Right forelimb (tissue), 1 donor: ENCODE measurements at places on chromosomes 12 and 14.

DNA sequence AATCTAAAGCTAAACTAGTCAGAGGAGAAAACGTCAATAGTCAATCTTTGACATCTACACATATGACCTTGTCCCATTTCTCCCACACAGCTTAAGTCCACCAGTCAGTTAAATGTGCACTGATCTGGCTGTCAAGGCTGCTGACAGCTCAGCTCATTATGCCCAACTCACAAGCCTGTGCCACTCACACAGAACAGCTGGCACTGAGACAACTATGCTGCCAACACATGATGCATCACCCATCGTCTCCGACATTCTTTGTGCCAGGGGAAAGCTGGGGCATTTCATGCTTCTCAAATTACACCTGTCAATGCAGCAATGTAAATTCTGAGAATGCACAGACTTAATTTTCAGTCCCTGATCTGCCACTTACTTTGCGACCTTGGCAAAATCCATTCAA is 25.3 kb downstream of the GNS start:
- no peak for DNase-seq

GRCh38 chr12:124964836-124965462 is 24.0 kb downstream of the DHX37 start:
- no peak for DNase-seq

DNA sequence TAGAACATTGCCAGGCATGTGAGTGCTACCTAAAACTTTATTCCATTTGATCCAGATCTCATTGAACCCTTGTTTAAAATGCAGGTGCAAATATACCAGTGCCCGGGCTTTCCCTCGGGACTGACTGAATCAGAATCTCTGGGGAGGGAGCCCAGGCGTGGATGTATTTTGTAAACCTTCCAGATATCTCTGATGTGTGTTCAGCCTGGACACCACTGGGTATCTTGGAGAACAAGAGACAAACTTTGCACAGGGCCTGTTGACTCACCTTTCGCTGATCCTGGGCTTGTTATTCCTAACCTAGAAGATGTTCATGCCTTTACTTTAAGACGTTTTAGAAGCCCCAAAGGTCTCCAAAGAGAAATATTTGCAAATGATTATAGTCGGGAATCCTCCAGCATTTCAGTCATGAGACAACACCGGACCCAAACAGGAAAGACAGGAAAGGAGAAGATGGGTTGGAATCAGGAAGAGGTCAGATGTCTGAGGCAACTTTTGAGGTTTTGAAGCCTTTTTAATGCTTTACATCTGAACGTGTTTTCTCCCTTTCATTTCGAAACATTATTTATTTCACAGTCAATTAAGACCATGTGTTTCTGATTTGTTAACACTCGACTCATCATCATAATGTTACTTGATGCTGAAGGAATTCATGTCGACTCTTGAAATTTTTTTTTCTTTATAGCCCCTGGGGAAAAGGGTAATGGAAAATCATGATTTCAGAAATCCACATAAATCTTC is 118.6 kb downstream of the PLXNC1 start:
- DNase-seq = no peak

GRCh38 chr12:67449591-67450052 is 180.5 kb downstream of the CAND1 start:
- DNase-seq = no peak

DNA sequence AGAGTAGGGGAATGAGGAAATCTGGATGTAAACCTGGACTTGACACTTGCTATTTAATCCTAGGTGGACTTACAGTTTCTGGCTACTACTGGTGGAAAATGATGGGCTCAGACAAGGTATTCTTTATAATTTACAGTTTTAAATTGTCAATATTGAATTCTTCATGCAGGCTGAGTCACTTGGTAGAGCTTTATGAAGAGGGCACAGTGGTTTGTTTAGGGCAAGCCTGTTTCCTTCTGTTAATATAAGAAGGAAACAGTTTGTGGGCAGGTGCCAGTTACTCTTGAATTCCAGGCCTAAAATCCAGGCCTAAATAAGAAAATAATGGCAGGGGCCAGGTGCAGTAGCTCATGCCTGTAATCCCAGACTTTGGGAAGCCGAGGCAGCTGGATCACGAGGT is 355.8 kb upstream of the RGS6 start:
- DNase-seq = no peak

- no peak for DNase-seq
Measured at GRCh38 chr14:88426271-88426670, 40.8 kb downstream of the SPATA7 start.

- DNase-seq = no peak
Measured at GRCh38 chr14:76201162-76201561, 49.4 kb downstream of the GPATCH2L start.

DNA sequence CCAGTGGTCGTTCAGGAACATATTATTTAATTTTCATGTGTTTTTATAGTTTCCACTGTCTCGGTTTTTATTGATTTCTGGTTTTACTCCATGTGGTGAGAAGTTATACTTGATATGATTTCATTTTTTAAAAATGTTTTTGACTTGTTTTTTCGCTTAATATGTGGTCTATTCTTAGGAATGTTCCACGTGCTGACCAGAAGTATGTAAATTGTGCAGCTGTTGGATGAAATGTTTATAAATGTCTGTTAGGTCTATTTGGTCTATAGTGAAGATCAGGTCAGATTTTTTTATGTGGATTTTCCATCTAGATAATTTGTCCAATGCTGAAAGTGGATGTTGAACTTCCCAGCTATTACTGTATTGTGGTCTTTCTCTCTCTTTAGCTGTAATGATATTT is 433.8 kb upstream of the MIS18BP1 start:
- no peak for DNase-seq

DNA sequence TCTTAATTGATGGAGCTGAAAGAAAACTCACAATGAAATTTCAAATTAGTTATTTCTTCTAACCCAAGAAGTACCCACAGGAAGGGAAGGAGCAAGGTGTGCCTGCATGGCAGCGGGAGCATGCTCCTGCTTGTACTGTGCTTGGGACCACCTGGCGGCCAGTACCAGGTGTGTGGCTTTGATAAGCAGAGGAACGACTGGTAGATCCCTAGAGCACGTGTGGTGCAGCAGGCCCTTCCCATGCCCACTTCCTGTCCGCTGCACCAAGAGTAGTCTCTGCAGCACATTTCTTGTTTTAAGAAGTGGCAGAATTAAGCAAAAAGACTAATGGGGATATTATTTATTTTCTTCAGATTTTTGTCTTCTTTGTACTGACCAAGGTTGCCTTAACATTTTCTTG is 122.3 kb upstream of the ATF1 start:
- no peak for DNase-seq

GRCh38 chr14:54691525-54692283 is 124.8 kb downstream of the SAMD4A start:
- DNase-seq = peak; percentile 77

DNA sequence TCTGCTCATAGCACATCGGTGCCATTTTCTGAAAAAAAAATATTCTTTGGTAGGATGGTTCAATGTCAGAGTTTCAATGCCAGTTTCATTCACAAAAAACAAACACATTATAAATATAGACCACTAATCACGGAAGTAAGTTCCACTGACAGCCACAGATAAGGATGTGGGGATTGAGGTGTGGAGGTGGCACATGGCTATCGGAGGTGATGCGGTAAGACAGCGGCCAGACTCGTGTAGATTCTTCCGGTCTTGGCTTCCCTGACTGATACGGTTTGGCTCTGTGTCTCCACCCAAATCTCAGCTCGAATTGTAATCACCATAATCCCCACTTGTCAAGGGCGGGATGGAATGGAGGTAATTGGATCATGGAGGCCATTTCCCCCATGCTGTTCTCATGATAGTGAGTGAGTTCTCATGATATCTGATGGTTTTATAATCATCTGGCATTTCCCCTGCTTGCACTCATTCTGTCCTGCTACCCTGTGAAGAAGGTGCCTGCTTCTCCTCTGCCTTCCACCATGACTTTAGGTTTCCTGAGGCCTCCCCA is 693.4 kb downstream of the VRK1 start:
- DNase-seq = no peak

- DNase-seq = no peak
Measured at GRCh38 chr12:47035484-47035883, 43.9 kb upstream of the PCED1B start.

DNA sequence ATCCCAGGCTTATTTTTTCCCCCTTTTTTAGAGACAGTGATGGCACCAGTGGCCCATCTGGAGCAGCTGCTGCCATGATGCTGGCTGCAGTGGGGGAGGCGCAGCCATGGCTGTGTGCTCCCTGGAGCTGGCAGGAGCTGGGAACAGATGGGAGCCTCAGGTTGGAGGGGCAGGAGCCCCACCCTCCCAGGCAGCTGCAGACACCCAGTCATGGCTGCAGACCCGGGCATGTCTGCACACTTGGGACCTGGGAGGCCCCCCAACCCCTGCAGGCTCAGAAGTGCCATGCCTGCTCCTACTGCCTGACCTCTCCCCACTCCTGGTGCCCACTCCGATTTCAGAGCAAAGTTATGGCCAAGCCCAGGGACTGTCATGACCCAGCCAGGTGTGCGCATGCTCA is 25.1 kb downstream of the CDKL1 start:
- no peak for DNase-seq

DNA sequence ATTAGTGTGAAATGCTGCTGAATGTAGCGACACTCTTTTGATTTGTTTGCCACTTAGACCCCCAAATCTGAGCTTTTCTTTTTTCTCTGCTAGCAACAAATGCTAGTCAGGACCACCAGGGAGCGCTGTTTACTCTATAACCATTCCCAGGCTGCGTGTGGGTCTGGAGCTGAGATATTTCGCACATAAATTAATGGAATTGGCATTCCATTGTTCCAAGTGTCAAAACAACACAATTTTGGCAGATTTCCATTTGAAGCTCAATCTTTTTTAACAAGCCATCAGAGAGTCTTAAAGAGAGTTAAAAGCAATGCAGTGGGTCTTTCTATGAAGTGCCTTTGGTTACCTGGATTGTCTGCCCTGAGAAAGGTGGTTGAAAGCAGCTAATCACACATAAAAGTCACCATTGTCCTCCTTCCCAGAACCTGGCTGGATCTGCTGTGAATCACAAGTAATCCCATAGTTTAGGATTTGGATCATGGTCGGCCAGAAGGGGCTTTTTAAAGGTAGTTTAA is 7.4 kb upstream of the TMEM132C start:
- peak; percentile 68 for DNase-seq

DNA sequence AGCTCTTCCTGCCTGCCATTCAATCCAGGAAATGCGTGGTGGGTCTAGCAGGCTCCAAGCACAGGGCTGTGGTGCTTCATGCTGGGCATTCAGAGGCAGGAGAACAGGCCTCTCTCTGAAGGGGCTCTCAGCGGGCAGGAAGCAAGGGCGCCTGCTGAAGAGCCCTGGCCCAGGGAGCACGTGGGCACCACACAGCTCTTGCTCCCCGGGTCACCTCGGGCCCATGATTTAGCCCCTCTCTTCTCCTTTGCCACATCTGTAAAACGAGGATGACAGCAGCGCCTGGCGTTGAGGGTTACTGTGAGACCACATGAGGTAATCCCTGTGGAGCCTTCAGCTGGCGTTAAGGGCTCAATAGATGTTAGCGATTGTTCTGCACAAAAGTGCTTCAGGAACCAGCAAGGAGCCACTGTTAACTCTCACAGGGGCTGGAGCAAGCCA is 37.6 kb upstream of the SPTLC2 start:
- no peak for DNase-seq

- DNase-seq = peak; percentile 85
Measured at GRCh38 chr12:39443081-39443928, at the start of gene KIF21A. TSS of gene KIF21A (minus strand) at chr12:39443120. CDS start at chr12:39442970, 150 bp downstream.

GRCh38 chr12:75724928-75725312 is 213.5 kb upstream of the KRR1 start:
- peak; percentile 77 for DNase-seq

GRCh38 chr12:63420206-63420644 is 248.1 kb downstream of the DPY19L2 start:
- DNase-seq = no peak

DNA sequence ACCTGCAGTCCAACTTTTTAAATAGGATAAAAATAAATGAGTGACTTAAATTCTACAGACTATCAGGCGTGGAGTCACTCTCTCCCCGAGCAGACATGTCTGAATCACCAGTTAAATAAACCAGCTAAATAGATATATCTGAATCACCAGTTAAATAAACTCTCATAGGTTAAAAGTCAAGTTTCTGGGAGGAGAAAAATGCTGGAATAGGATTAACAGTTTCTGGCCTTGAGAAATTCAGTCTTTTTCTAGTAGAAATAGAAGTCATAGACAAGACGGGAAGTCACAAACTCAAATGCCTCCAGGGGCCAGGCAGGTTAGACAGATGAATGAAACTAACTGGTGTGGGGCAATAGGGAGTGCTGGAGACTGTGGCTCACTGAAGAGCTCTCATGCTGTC is 258.6 kb upstream of the TMEM132C start:
- no peak for DNase-seq

GRCh38 chr12:104910196-104910840 is 47.8 kb downstream of the SLC41A2 start:
- no peak for DNase-seq

DNA sequence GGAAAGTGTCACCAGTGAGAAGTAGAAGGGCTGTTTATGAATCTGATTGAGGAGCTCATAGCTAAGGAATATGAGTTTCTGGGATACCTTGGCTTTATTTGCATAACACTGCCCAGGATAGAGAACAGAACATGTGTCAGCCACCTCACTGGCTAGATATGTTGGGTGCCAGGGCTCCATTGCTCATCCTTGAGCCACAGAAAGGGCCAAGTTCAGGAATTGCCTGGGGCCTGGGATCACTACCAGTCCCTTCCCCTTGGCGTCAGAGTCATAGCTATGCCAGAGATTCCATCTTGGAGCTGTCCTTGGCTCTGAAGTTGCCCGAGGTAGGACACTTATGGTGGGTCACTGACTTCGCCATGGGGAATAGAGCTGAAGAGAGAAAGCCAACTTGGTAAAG is 49.0 kb downstream of the IFT43 start:
- DNase-seq = no peak

GRCh38 chr12:82593901-82594396 is 92.8 kb upstream of the TMTC2 start:
- no peak for DNase-seq

DNA sequence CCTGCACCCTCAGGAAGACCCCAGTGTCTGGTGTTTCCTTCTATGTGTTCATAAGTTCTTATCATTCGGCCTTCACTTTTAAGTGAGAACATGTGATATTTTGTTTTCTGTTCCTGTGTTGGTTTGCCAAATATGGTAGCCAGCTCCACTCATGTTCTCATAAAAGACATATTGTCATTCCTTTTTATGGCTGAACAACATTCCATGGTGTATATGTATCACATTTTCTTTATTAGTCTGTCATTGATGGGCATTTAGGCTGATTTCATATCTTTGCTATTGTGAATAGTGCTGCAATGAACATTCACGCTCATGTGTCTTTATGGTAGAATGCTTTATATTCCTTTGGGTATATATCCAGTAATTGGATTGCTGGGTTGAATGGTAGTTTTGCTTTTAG is 645.1 kb downstream of the SLC16A7 start:
- no peak for DNase-seq
